Urothelium cell line (cell line): ENCODE measurements at places on chromosomes 13 and 19.
A peak's percentile ranks its signal among the peaks of the same experiment; 100 is the strongest.

- DNase-seq, result peak; percentile 29
These were observed 230.2 kb downstream of the TDRD3 start for GRCh38 chr13:60627071-60627686.

DNA sequence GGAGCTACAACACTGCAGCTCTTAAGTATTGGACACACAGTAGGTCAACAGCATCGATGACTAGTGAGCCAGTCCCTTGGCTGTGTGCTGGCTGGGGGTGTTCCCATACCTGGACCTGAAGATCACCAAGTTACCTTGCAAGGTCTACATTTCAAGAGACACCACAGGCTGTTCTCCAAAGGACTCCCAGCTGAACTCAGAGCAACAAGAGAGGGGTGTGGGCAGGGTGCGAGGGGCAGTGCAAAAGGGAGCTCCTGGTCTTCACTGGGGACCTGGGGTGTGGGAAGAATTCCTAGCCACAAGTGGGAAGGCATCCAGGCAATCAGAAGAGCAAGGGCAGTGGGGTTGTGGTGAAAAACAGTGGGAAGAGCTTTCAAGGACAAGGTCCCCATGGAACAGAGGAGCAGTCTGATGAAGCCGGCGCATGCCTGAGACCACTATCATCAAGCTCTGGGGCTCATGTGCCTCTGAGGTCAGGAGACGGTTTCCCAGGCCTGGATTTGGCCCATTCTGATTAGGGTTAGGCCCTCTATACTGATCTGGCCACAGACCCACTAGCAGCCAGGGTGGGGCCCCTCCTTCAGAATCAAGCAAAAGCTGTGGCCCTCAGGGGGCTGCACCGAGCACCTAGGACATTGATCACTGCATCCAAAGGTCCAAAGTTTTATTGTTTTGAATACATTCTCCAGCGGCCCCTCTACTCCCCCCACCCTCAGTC is 4.7 kb upstream of the GSK3A start:
- no peak for DNase-seq

- peak; percentile 18 for DNase-seq
These were observed 74.3 kb upstream of the UBL3 start for GRCh38 chr13:29924482-29925350.

- DNase-seq, result no peak
These were observed 68.2 kb downstream of the ARHGAP35 start for GRCh38 chr19:46928951-46929350.

GRCh38 chr13:41660411-41660810 is 203.1 kb downstream of the RGCC start:
- DNase-seq, result no peak

- no peak for DNase-seq
These were observed 36.4 kb upstream of the SERPINE3 start for GRCh38 chr13:51303063-51303552.

DNA sequence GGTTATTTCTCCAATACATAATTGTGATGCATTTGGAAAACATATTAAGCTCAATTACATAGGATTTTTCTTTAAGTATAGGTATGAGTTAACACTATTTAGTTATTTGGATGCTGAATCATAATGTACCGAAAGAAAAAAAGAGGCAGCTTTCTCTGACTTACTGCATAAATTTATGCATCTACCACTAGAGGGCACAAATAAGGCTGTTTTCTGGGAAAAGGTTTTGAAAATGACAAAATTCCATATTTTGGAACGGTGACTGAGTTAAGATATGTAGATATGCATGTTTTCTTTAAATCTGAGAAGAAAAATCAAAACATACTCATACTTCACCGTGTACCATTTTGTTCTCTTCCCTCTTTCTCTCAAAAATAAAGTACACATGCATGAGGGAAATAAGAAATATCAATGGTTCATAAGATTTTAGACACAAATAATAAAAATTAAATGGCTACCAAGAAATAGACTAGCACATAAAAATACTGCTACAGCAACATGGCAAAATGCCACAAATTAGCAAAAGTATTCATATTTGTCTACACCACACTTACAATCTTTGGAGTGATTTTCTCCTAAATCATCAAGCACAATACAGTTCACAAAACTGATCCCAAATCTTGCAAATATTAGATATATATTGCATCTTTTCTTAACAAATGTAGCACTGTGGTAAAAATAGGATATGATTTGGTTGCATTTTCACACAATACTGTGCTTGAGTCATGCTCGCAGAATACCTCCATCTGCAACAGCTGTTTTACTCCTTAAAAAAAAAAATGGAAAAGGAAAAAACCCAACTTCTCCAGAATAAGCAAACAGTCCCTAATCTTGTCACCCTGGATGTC is 260.0 kb downstream of the FGF14 start:
- DNase-seq, result peak; percentile 14

- peak; percentile 72 for DNase-seq
These were observed 492 bp downstream of the TMEM147 start for GRCh38 chr19:35545855-35546381.

GRCh38 chr19:49716154-49716553 is 25.2 kb downstream of the CPT1C start:
- DNase-seq, result no peak

GRCh38 chr19:40555978-40556689 is 20.5 kb upstream of the SHKBP1 start:
- DNase-seq, result no peak

DNA sequence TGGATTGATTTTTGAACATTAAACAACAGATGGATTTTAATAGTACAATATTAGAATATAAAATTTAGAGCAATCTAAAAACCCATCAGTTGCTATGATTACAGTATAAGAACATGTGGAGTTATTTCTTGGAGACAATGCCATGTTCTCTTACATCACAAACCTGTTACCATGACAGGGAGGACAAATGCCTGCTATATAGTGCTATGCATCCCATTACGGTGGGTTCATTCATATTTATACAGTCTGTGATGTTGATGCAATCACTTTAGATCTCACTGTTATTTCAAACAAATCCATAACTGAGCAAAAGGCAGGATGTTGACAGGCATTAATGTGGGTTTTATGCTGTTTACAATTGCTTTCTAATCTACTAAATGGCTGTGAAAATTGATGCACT is 467.5 kb downstream of the DIAPH3 start:
- no peak for DNase-seq

DNA sequence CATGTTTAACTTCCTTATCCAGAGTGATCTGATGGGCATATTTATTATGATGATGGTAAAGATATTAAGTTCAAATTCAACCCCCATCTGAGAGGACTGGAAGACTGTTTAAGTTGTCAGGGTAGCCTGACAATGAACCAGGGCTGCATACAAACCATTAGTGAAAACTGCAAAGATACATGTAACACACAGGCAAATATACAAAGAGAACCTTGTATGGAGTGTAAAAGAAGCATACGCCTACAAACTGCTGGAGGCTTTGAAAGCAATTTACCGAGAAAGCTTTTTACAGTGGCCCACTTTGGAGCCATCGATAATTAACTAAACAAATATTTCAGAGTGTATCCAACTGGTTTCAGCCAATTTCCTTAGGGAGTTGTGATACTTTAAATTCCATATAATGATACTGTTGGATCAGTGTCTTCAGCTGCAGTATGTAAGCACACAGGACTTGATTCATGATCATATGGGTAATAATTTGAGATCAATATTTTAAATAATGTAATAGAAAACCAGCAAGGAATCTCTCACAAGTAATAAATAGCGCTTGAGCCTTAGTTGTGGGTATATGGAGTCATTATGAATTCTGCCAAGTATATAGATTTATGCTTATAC is 231.5 kb upstream of the SPRY2 start:
- DNase-seq, result no peak

- DNase-seq, result no peak
These were observed 48.1 kb downstream of the CRTC1 start for GRCh38 chr19:18731562-18732008.

GRCh38 chr19:6233056-6233826 is 46.5 kb downstream of the MLLT1 start:
- peak; percentile 34 for DNase-seq

DNA sequence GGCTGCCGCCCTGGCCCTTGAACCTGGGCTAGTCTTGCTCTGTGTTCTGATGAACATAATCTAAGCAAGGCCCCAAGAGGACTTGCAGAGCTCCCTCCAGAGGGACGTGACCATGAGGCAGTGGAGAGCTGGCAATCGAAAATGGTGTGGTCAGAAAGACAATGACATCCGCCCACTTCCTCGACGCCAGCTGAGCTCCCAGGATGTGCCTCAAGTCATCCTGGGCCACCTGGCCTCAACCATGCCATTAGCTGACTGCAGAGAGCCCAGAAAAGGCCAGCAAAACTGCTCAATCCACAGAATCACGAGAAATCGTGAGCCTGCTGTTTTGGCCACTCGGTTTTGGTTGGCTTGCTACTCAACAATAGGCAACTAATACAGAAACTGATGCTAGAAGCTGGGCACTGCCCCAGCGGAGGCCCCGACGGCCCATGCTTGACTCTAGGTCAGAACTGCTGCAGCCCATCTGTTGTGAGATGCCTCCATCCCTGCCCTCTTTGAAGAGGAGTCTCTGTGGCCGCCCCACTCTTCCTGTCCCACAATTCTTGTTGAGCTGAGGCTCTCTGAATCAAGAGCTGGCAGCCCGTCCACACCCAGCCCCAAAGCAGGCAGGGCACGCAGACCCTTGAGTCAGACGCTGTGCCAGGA is 53.3 kb downstream of the STK24 start:
- DNase-seq, result no peak

- DNase-seq, result peak; percentile 8
These were observed 245.0 kb upstream of the SERP2 start for GRCh38 chr13:44128552-44129001.

GRCh38 chr13:41693434-41693833 is 236.1 kb downstream of the RGCC start:
- DNase-seq, result no peak

DNA sequence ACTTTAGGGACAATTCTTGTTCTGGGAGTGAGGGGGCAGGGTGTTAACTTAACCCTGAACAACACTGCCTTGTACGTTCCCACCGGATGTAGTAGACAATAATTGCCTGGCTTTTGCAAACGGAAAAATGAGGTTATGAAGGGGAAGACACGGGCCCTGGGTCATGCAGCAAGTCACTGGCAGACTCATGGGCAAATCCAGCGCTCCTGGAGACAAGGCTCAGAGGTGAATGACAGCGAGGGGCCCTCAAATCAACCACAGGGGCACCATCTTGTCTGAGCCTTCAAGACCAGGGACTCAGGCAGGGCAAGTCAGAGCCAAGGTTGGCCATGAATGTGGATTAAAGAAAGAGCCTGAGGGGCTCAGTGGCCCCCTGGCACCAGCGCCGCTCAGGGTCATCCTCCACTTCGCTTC is 2.8 kb downstream of the RASA3 start:
- DNase-seq, result no peak

DNA sequence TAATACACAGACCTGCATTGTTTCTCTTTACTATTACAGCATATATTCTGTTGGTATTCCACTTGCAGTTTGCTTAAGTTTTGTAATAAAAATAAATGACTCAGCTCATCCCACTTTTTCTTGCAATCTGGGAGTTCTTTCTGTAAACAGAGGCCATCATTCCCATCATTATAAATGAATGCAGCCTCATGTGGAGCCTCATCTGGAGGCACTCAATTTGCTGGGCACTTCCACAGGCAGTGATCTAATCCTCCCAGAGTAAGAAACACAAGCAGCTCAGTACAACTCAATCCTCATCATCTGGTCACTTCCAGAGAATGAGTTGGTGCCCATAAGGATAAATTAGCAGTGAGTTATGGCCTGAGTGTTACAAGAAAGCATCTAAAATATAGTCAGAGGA is 2801.9 kb downstream of the PCDH9 start:
- DNase-seq, result no peak

- DNase-seq, result no peak
These were observed 393.7 kb downstream of the FOXO1 start for GRCh38 chr13:40272776-40273139.

- peak; percentile 50 for DNase-seq
These were observed 665 bp downstream of the ZNF497 start for GRCh38 chr19:58361900-58362271.

DNA sequence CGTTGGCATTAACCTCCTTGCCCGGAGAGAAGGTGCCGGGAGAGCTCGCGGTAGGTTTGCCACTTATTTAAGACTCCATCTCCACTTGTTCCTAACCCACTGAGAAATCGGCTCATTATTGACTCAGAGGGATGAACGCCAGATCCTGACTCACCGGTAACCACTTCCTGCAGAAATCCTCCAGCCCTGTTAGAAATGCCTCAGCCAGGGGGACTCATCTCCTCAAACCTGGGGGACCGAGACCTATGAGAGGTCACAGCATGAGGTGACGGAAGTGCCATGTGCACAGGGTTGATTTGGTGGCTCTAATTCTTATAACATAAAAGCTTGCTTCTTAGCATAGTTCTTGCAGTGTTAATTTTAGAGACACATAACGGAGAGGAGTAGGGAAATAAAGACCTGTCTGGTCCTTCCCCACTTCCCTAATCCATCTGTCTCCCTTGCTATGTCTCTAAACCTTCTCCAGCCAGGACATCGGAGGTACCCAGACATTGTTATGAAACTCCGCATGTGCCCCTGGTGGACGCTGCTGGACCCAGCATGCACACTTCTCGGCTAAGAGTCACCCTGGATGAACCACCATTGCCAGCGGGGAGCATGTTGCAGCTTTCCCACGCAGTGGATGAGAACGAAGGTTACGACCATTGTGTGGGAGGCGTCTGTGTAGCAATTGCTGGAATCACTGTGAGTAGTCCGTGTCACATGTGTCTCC is 158.9 kb downstream of the EFNB2 start:
- peak; percentile 64 for DNase-seq

DNA sequence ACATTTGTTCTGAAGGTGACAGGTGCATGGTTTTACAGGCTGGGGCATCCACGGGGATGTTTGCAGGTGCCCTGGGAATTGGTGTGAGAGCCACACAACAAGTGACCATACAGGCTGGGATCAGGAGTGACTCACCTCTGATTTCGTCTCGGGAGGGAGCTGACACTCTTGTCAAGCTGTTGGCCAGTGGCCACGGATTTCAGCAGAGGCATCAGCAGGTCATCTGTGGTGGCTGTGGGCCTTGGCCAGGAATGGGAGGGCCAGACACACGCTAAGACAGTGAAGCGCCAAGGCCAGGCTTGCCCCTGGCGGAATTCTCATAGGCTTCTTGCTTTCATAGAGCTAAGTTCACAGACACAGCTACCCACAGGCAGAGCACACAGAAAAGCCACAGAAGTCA is 108.6 kb downstream of the HSPH1 start:
- peak; percentile 16 for DNase-seq

DNA sequence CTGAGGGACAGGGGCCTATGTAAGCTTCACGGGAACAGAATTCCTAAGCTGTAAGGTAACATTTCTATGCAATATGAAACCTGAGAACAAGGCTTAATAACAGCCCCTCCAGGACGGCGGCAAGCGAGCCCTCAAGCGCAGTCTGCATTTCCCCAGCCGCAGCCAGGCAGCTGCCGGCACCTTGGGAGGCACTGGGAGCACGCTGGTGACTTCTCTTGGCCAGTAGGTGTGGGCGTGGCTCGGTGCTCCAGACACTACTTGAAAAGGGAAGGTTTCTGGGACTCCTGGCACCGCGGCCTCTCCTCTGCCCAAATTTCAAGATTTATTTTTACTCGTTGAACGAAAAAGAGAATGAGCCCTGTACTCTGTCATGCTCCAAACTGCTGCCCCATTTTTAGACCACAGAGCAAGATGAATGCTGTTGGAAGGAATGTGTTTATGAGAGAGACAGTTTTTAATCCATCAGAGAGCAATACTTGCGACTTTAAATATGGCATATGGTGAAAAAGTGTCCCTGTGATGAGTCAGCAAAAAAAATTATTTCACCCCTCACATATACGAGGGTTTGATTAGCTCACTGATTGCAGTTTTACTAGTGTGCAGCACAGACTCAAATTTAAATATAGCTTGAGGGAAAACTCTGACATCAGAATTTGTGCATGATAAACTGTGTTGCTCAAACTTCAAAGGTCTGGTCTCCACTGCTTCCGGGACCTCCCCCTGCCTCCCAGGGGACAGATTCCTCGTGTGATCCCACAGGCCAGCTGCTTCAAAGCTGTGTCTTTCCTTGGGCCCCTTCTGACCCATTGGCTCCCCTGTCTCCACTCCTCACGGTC is 81.2 kb downstream of the COL4A2 start:
- DNase-seq, result peak; percentile 41
